DMS153 (cell line): ENCODE measurements at places on chromosomes 4 and X.

- no peak for DNase-seq
Observed at GRCh38 chr4:86959588-86960500, 25.0 kb downstream of the AFF1 start.

DNA sequence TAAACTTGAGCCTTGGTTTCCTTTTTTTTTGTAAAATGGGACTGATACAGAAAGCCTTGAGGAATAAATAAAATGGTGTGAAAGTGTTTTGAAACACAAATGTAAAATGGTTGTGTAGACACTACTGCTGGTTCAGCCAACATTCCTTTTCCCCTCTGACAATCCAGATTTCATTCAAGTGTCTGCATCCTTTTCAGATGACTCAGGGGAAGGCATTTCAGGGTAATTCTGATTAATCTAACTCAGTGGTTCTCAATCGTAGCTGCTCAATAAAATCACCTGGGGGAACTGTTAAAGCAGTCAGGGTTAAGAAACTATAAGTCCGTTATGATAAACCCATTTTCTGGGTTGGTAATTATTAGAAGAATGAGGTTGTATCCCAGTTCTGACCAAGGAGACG is 4.6 kb downstream of the ARHGAP10 start:
- DNase-seq = no peak

DNA sequence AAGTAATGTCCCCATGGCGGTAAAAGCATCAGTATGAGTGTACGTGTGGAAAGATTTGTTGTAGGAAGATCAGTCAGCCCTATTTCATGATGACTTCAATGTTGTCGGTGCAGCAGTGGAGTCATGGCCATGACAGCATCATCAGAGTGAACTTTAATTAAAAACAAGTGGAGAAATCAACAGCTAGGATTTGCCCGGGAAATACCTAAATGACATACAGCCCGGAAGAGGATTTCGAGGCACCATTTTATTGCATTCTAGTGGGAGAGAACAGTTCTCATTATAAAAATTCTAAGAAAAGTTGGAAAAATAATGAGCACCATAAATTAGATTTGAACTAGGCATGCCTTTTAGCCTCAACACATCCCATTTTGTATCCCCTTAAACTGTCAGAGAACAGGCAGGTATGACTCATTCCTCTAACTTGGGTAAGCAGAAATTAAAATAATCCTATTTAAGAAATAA is 170.1 kb downstream of the SHROOM3 start:
- DNase-seq = no peak

- DNase-seq = no peak
Observed at GRCh38 chr4:54509057-54509456, 148.7 kb upstream of the KIT start.

DNA sequence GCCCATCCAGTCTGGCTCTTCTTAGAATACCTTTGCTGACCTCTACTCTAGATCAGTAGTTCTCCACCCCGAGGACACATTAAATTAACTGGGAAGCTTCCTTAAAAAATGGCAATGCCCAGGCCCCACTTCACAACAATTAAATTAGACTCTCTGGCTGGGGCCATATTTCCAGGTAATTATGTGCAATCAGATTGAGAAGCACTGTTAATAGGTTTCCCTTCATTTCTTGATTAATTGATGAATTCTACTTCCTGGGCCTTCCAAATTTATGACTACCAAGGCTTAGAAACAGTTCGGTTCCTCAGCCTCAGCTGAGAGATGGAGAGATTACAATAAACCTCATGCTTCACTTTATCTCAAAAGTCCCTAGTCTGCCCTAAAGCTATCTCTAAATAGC is 71.7 kb upstream of the LIMCH1 start:
- no peak for DNase-seq
